ENCODE measurements at places on chromosomes 3 and 15.

DNA sequence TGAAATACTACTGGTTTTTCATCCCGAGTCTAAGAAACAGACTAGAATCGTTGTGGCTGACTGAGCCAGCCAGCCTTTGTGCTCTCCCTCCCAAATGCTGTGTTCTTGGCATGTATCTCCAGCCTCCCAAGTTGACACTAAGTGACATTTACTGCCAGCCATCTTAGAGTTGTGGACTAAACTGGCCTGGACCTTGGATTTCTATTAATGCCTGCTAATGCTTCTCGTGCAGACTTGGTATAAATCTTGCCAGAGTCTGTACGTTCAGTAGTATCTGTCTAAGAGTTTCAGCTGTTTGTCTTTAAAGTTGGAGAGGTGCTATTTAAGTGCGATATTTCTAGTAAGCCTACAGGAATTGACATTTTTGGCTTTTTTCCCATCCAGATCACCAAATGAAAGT is 166.6 kb upstream of the BHLHE40 start:
- DNase-seq = no peak

DNA sequence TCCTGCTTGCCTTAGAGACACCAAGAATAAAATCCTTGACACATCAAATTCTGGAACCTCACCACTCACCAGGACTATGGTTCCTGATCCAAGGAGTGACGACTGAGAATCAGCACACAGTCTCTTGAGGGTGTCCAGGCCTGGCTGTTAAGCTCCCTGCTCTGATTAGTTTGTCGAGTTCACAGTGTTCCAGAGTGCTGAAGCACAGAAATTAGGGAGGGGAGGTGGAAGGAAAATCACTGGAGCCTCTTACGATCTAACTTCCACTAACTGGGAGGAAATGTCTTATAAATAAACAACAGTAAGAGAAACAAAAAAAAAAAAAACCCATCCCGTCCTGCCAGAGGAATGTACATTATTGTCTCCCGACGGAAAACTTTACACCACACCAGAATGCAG is 330.2 kb downstream of the TIGIT start:
- DNase-seq = peak; percentile 25

DNA sequence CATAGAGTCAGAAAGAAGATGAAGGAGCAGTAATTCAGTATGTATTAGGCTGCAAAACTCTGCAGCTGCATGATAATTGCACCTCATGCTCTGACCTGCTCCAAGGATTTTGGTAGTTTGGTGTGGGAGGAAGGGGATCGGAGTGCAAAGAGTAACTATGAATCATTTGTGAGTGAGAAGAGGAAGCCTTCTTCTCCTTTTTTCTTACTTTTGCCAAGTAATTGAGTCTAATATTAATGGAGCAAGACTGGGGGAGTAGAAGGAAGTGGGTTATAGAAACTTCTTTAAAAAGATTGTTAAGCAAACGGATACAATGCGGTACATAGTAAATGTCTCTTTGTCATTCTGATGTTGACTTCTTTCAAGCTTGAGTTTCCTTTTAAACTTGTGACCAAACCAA is 276.5 kb downstream of the EDEM1 start:
- DNase-seq = no peak

DNA sequence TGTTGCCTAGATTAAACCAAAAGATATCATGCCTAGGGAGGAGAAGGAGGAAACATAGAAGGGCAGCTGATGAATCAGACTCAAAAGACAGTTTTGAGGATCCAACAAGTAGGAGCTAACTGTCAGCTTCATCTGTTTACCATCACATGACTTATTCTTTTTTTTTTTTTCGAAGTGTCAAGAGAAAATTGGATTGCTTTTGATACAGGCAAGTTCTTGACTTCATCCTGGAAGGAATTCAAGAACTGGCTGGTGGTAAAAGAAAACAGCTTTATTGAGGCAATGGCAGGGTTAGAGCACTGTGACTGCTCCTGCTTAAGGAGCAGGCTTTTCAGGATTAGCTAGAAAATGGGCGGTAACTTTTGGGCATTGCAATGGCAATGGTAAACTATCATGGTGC is 227.5 kb upstream of the KCNMB2 start:
- no peak for DNase-seq

- DNase-seq = peak; percentile 16
Measured at GRCh38 chr3:136960838-136961836, 3.4 kb downstream of the IL20RB start.

GRCh38 chr15:101604124-101604874 is 47.9 kb downstream of the TM2D3 start:
- DNase-seq = no peak

GRCh38 chr3:102057781-102058421 is 208.6 kb downstream of the NFKBIZ start:
- no peak for DNase-seq

DNA sequence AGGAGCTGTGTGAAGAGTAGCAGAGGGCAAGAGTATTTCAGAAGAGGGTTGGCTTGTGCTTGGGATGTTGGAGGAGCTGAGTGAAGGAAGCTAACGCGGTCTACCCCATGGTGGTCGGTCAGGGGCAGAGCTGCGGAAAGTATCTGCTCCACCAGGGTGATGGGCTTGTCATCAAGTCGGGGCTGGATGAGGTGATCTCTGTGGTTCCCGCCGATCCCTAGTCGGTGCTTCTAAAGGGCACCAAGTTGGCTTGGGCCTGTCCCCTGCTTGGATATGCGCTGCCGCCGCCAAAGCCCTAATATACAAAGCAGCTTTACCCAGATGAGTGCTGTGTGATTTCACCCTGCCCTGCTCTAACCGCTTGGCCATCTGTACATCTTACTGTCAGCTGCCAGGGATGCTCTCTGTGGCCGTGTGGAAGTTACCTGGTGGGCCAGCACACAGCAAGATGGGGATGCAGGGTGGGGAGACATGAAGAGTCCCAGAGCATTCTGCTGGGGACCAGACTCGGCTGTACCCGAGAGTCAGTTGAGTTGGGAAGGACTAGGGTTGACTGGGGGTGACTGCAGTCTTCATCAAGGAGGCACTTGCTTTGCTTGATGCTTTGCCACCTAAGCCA is 226.1 kb upstream of the BHLHE40 start:
- no peak for DNase-seq

DNA sequence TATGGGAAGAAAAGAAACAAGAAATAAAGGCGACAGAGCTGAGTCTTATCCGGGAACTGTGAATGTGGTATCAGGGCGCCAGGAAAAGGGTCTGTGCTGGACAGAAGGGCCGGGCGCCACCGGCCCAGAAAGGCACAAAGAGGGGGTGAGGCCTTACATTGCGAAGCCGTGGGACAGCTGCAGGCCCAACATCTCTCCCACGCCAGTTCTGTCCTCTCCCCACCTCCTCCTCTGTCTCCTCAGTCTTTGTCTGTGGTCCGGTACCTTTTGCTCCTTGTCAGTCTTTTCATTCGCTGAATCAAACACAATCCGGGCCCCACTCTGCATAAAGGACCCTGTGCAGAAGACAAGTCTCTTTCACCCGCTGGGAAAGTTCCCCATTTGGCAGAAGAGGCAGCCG is 81.8 kb downstream of the LRIG1 start:
- DNase-seq = no peak
